ENCODE measurements at places on chromosomes 4 and X. TPM values are rescaled to one million over a fixed set of nuclear protein-coding genes. Genes with fewer than 3 reads are reported as not detected.

DIAPH2 gene
- 22.2 TPM for total RNA-seq

PCDH19 gene
- total RNA-seq: 0.12 TPM

TMEM33 gene
- total RNA-seq: 60.3 TPM

WDFY3 gene
- 74.5 TPM for total RNA-seq

CT55 gene
- total RNA-seq: not detected

RTL9 gene
- total RNA-seq: 0.11 TPM

TLR8 gene
- not detected for total RNA-seq

ZCCHC18 gene
- 2.0 TPM for total RNA-seq

MAP9 gene
- 15.7 TPM for total RNA-seq

UCP1 gene
- total RNA-seq: not detected

LRAT gene
- not detected for total RNA-seq

SSX4B gene
- not detected for total RNA-seq

CT83 gene
- not detected for total RNA-seq

EGFL6 gene
- total RNA-seq: not detected

SHROOM4 gene
- total RNA-seq: 0.62 TPM

SRPK3 gene
- total RNA-seq: 0.44 TPM

PRDM5 gene
- total RNA-seq: 25.0 TPM

RTL5 gene
- 2.2 TPM for total RNA-seq

Measured in uterine smooth muscle cell (primary cell).